ENCODE measurements at places on chromosomes 2 and 18.

DNA sequence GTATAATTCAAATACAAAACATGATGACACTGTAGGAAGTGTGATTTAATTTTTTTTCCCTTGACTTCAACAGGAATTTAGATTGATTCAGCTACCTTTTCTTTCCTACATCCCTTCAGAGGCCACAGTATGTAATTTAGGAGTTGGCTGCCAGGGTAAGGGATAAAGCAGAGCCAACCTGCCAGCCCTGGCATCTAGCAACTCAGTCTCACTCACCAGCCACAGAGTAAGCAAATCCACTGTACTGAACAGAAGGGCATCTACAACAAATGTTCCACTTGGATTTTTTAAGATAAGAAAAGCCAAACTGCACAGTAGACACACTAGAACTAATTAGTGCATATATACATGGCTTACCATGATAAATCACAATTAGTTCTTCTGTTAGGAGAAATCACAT, 54.3 kb upstream of the PEX13 start:
- no peak for DNase-seq

DNA sequence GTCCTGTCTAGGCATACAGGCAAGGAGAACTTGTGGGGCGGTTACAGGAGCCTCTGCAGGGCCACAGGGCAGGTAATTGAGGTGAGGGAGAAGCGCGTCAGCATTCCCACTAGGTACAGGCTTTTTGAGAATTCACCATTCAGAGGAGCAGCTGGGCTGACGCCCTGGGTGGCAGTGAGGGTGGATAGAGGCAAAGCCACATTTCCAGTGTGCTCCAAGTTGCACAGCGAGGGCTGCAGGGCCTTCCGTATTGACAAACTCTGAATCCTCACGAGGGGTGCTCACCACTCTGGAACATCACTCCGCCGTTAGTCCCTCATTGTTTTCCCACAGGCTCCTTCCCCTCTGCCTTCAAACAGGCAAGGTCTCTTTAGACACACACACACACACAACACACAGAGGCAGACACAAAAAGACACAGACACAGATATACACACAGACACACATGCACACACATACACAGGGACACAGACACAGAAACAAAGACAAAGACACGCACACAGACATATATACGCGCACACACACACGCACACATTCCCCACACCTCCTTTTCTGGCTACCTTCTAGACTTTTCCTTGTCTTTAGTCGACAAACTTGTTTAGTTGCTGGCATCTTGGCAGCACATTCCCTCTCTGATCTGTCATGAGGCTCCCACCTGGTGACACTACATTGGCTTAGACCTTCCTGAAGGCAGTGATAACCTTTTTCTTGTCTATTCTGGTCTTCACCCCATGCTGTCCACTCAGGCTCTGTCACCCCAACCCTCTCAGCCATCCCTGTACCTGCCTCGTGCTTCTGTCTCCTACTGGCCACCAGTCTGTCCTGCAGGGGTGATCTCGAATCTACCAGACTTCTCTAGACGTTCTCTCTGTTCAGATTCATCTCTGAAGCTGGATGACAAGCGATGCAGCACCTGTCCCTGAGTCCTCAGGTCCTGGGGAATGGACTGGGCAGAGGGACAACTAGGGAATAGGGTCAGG, 136.8 kb downstream of the ALPK2 start:
- no peak for DNase-seq

GRCh38 chr2:127857265-127857808, 618 bp downstream of the POLR2D start:
- DNase-seq = peak; percentile 23

DNA sequence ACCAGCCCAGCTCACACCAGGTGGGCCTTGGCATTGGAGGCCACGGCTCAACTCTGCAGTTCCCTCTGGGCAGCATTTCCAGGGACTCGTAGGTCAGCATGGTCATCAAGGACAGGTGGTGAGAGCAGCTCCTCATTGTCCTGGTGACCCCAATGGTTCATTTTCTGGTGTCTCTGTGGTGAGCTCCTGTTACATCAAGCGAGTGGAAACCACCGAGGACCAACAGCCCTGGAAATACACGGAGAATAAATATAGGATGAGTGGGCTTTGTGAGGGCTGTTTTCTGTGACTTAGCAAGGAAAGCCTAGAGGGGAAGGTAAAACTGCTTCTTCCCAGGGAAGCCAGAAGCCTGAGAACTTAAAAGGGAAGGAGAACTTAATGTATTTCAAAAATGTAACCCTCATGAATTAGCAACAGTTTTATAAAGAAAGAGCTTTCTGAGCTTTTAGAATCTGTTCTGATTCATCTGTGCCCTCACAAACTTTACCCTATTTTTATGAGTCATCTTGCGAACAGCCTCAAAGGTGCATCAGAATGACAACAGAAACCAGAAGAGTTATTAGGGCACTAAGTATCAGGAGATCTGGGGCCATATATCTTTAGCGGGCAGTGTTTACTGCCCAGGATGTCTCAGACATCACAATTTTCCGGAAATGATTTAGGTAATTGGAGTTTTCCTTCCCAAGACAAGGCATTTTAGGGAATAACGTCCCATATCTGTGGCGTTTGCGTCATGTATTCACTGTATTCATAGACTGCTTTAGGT, 18.7 kb downstream of the C2orf92 start:
- no peak for DNase-seq

GRCh38 chr18:7177116-7177744, 53.7 kb upstream of the LRRC30 start:
- peak; percentile 53 for DNase-seq
